Stimulated activated CD4-positive, alpha-beta T cell treated with anti-CD3 and anti-CD28 coated beads, TNF-alpha, amount 100 ng/mL, for 4 hours (primary cell): ENCODE measurements at places on chromosomes 5 and 9.

- DNase-seq = no peak
Observed at GRCh38 chr9:109974918-109975276, 194.9 kb downstream of the PALM2AKAP2 start.

GRCh38 chr9:27183701-27184100 is 74.7 kb downstream of the TEK start:
- DNase-seq = no peak

GRCh38 chr9:74697535-74697934 is 190.2 kb downstream of the TRPM6 start:
- DNase-seq = no peak

- DNase-seq = no peak
Observed at GRCh38 chr9:96447406-96447805, 2.6 kb upstream of the HABP4 start.

DNA sequence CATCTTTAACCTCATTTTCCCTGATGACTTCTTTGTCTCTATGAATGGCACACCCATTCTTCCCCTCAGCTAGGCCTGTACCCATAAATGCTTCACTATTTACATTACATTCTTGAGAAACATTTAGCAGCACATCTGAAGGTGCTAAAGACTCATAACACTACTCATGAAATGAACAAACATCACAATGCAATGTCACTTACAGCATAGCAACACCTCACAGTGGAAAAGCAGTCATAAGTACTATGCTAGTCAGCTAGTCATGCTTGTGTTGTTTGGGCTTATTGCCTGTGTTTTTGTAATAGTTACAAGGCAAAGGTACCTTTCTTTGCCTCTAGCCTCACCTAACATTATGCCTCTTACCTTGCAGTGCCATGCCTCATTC is 228.9 kb downstream of the KIAA0825 start:
- no peak for DNase-seq

- no peak for DNase-seq
Observed at GRCh38 chr9:114737118-114737517, 55.1 kb upstream of the TEX48 start.

DNA sequence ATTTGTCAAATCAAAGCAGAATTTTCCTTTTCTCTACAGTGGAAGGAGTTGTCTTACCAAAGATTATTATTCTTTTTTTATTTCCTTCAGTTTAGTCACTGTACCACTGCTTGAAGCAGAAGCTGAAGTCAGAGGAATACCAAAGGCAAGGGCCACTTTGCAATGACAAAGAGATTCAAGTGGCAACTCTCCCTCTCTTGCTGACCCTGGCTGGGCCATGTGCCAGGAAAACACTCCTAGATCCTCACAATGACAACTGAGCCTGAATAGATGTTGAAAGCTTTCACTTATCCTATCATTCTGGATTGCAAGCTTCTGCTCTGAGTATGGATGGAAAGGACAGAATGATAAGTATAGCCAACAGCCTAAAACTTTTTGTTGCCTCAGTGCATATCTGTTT is 618.3 kb downstream of the NR2F1-AS1 start:
- DNase-seq = no peak

GRCh38 chr9:137439158-137439714 is 1.9 kb downstream of the ENTPD8 start:
- DNase-seq = no peak
